ENCODE measurements at places on chromosomes 4 and X.

DNA sequence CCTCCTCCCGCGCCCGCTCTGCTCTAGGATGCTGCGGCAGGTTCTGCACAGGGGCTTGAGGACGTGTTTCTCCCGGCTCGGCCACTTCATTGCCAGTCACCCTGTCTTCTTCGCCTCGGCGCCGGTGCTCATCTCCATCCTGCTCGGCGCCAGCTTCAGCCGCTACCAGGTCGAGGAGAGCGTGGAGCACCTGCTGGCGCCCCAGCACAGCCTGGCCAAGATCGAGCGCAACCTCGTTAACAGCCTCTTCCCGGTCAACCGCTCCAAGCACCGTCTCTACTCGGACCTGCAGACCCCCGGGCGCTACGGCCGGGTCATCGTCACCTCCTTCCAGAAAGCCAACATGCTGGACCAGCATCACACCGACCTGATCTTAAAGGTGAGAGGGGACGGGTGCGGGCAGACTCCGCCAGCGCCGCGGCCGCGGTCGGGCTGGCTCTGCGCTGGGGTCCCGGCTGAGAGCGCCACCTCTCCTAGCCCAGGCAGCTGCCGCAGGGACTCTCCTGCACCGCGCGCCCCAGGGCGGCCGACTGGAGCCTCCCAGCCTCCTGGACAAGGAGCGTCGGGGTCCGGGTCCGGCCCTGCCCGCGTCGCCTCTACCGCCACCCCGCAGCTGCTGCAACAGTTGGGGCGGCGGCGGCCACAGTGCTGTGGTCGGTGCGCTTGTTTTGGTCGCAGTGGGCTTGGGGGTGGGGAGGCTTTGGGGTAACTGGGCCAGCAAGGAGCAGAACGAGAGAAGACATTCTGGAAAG is at the start of gene PTCHD1:
PTCHD1 (plus strand) TSS at position 2 of the 752 bp plus-strand sequence; CDS start at position 29, 27 bp downstream.
- peak; percentile 55 for DNase-seq

GRCh38 chr4:168119100-168119499 is 26.8 kb downstream of the ANXA10 start:
- no peak for DNase-seq

DNA sequence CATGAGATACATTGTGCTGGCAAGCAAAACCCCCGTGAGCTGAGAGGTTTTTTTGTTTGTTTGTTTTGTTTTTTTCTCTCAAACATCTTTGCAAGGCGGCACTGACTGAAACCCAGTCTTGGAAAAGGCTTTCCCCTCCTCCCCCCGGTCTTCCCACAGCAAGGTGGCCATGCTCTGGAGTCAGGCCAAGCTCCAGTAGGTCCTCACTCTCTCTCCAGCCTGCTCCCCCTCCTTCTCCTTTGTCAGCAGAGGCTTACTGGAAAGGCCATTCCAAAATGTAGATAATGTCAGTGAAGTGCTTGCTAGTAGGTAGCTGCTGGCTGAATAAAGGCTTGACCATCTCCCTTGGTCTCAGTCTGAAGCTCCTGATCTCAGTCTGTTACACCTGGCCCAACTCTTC is 32.6 kb downstream of the FRMPD3 start:
- no peak for DNase-seq

- DNase-seq: no peak
These were observed 2.3 kb downstream of the S100P start for GRCh38 chr4:6695660-6696610.

- no peak for DNase-seq
These were observed 61.9 kb downstream of the PRKG2 start for GRCh38 chr4:81152839-81153713.

GRCh38 chrX:19725641-19726040 is 161.8 kb downstream of the SH3KBP1 start:
- no peak for DNase-seq

DNA sequence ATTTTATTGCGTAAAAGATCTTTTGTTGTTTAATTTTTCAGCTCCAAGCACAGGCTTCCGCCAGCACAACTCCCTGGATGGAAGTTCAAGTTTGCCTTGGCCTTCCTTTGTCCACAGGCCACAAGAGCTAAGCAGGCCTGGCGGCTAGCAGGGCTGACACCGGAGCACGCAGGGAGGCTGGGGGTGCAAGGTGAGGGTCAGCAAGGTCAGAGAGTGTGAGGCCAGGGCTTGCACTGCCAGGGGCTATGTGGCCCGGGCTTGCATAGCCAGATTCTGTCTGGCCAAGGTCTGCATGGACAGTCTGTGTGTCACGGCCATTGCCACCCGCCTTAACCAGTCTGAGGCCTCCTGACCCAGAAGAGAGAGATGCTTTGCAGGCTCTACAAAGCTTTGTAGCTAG is 123.9 kb downstream of the BCOR start:
- DNase-seq: no peak

DNA sequence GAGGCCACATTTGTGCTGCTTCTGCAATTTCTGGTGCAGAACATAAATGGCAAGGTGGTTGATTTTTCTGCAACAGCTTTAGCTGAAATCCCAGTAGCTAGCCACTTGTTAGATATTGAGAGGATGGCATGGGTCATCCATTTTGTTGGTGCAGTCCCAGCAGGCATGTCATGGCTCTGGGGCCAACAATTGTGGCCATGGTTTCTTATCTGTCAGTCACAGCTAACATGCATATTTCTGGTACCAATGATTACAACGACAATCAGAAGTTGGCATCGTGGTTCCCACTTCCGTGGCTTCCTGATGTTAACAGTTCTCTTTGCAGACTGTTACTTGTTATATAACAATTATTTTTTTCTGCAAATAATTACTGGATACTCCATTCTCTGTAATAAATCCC is 42.8 kb upstream of the PRKG2 start:
- no peak for DNase-seq

DNA sequence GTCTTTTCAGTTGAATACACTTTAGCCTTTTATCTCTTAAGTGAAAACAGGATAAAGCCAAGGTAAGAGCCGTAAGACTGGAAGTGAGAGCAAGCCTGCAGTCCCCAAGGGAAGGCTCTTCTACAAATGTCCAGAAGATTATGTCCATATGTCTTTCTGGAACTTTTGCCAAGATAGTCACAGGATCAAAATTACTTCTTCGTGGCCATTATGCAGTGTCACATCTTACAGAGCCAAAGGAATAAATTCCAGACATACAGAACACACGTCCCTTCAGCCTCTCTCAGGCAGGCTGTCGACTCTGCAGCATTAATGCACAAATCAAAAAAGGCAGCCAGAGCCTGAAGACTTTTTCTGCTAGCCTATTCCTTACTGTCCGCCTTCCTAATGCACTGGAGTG is 10.9 kb upstream of the GATB start:
- DNase-seq: no peak

GRCh38 chrX:152861116-152861515 is 30.3 kb downstream of the NSDHL start:
- no peak for DNase-seq

DNA sequence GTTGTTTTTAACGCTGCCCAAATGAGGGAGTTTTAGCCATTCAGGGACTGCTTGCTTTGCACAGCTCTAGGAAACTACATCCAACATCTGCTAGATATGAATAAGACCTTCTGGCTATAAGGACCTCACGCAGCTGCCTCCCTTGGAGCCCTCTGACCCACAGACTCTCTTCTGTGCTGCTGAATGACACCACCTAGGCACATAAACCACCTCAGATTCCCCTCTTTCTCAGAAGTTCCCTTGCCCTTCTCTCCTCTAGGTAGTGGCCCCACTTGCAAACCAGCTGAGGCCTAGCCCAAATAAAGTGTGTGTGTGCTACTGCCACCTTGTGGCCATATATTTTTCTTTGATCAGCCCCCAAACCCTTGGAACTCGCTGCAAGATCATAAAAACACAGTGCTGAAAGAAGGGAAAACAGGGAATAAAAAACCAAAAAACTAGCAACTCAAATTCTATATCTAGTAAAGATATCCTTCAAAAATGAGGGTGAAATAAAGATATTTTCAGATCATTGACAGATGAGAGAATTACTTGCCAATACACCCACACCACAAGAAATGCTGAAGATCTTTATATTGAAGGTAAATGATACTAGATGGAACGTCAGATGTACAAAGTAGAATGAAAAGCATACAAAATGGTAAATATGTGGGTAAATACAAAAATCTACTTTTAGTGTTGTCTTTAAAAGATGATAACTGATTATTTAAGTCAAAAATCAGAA is 265.9 kb downstream of the ADAMTS3 start:
- DNase-seq: peak; percentile 41

DNA sequence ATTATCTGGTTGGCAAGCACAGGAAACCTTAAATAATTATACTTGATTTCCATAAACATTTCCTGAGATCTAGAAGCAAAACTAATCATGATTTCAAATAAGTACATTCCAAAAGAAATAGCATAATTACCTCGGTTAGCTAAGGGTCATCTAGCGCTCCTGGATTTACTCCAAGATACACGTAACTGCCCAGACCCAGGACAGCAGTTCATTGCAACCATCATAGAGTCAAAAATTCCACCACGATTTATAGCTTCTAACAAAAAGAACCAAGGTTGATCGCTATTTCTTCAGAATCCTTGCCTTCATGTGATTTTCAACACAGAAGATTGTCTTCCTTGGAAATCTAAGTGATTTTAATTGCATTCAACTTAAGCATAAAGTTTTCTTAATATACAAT is 1235.5 kb upstream of the TENM3 start:
- DNase-seq: no peak

- peak; percentile 63 for DNase-seq
These were observed at the start of gene CPZ for GRCh38 chr4:8592366-8593263. Gene CPZ, plus strand, starts transcription at chr4:8592765. Its CDS starts 69 bp downstream, at chr4:8592834.

GRCh38 chrX:133461231-133461630 is 45.9 kb upstream of the GPC4 start:
- no peak for DNase-seq

DNA sequence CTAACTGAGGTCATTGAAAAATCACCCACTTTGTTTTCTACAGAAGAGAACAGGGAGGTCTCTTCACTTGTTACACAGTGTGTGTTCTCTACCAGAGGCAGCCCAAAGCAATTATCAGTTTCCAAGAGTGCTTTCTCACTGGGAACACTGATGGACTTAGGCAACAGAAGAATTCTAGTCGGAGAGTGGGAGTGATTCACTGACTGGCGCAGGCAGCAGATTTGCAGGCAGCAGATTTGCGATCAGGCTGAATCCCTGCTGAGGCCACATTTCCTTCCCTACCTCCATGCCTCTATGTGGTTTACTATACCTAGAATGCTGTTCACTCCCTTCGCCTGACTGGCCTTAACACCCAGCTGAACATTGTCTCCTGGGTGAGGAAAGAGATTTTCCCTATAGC is 6.6 kb downstream of the OCIAD2 start:
- DNase-seq: no peak

DNA sequence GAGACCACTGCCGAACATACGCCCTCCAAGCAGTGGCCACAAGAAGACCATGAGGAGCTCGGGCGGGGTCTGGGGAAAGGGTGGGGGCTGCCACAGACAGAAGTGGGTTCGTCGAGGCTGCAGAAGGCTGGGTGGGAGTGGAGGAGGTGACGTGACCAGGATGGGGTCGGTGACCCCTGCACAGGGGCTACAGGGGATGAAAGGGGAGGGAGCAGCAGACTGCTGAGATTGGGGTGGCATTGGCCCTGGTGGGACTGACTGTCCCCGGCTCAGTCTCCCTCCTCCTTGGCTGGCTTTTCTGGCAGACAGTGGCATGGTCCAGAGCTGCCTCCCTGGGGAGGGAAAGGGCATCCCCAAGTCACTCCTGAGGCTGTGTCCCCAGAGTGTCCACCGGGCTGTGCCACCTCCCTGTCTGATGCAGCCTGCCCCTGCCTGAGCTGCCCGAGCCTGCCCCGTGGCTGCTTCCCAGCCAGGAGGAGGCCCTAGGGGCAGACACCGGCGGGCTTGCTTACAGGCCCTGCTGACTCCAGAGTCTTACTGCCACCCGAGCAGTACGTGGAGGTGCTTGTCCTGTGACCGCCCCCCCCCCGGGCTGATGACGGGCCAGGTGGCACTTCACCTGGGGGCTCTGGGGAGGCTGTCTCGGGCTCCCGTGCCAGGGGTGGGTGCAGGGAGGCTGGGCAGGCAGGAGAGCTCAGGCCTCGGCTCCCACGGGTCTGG is 7.2 kb downstream of the SH3BP2 start:
- no peak for DNase-seq

DNA sequence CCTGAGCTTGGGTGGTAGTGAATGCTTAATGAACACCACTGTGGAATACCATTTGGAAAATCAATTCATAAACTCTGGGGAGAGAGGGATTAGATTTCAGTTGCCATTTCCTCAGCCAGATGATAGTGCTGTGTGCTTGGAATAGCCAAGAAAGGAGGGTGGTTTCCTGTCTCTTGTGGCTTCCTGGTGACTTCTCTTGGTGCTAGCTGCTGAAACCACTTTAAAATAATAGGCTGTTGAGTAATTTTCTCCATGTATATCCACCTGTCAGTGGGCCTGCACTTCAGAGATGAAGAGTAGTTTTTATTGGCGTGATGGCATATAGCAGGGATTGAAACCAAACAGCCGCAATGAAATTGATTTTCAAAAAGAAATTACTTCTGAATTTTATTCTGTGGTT is 11.8 kb downstream of the EDA start:
- DNase-seq: no peak

GRCh38 chr4:139007640-139008039 is 7.9 kb upstream of the NOCT start:
- DNase-seq: no peak

GRCh38 chr4:88158489-88159228 is at the start of gene ABCG2:
Gene ABCG2, minus strand, starts transcription at chr4:88158639. Its CDS starts 18,644 bp downstream, at chr4:88139995.
- peak; percentile 71 for DNase-seq
